ENCODE measurements at places on chromosomes 13 and 19.

DNA sequence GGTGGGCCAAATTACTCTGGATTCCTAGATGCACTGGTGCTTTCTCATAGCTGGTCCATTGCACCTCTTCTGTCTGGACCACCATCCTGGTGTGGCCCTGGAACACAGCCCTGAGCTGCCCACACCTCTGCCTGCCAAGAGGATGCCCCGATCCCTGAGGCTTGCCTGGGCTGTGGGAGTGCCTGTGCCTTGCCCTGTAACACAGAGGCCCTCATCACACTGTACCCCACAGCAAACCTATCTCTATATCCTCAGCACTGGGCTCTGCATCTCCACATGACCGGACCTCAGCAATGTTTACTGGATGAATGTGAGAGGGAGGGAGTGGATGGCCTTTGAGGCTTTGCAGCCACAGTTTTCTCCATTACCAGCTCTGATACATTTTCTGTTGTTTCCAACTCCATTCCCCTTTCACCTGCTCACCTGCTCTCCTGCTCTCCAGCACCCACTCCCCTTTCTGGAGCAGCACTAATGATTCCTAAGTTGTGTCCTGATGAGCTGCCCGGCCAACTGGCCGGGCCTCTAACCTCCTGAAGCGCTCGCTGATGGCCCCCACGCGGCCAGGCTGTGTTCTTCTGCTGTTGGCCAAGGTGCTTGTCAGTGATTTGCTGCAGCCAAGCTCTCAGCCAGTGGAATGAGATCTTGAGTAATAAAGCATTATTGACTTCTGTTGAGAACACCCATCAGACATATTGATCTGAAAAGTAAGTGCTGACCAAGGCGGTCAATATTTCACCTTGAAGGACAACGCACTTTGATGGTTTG lies 232.6 kb downstream of the TEX29 start:
- no peak for DNase-seq

DNA sequence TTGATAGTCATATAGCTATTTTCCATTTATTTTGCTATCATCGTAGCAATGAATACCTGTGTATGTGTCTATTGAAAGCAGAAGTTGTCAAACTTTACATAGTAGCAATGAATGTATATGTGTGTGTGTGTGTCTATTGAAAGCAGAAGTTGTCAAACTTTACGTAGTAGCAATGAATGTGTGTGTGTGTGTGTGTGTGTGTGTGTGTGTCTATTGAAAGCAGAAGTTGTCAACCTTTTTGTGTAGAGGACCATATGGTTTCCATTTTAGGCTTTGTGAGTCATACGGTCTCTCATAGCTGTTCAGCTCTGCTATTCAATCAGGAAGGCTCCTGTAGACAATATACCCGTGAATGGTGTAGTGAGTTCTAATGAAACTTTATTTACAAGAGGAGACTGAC lies 20.8 kb downstream of the NLRP4 start:
- DNase-seq = no peak

GRCh38 chr13:34931572-34931971 lies 10.5 kb upstream of the NBEA start:
- DNase-seq = no peak

DNA sequence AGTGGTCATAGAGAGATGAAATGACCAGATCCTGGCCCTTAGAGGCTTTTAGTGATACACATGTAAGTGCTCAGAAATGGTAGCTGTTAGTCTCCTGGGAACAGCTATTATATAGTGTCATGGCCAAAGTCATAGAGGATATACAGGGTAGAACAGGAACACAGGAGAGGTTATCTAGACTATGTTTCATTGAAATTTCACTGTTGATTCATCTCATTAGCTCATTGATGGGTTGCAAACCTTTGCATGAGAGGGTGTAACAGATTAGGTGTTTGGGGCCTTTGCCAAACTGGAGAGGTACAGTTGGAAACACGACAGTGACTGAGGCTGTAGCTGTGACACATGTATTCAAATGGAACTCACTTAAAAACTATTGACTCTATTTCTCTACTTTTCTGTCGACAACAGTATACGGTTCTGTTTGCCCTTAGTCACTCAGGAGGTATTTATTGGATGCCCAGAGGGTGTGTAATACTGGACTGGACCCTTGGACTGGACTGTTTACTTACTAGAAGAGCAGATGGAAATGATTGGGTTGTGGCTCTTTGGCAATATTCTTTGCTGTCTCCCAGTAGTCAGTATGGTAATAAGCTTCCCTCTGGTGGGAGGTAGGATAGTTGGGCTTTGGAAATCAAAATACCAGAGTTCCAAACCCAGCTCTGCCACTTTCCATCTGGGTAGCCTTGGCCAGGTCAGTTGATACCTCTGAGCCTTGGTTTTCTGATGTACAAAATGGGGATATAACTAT lies 29.8 kb downstream of the ARHGAP35 start:
- no peak for DNase-seq

- peak; percentile 77 for DNase-seq
Observed at GRCh38 chr19:38387550-38388348, at the start of gene GGN. Gene GGN, minus strand, starts transcription at chr19:38388034. Its CDS starts 773 bp downstream, at chr19:38387261.
